ENCODE measurements at places on chromosomes 6 and 20.

GRCh38 chr6:5104667-5105066 is 19.5 kb downstream of the PPP1R3G start:
- DNase-seq: no peak

- peak; percentile 87 for DNase-seq
These were observed 13.3 kb upstream of the RBPJL start for GRCh38 chr20:45293041-45294002.

DNA sequence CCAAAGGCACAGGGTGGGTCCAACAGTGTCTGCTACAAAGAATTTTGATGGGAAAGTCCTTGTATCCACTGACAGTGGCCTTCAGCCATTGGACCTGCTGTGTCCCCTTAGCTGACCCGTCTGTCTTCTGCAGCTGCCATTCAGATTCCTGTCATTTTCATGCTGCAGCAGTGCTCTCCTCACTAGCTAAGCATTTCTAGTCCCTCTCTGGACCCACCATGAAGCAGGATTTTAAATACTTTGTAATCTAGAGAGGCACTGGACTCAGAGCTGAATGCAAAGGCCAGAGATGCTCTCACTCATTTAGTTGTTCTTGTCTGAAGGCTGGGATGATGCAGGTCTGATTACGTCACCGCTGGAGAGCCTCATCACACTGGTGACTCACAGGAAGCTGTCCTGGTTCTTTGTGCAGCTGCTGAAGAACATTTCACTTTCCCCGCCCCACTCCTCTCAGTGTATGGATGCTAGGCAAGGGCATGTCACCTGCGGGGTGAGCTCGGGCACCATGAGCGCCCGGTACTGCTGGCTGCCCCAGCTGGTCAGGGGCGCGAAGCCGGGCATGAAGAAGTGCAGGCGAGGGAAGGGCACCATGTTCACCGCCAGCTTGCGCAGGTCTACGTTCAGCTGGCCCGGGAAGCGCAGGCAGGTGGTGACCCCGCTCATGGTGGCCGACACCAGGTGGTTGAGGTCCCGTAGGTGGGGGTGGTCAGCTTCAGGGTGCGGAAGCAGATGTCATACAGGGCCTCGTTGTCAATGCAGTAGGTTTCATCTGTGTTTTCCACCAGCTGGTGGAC is 19.4 kb upstream of the TUBB2A start:
- DNase-seq: no peak

DNA sequence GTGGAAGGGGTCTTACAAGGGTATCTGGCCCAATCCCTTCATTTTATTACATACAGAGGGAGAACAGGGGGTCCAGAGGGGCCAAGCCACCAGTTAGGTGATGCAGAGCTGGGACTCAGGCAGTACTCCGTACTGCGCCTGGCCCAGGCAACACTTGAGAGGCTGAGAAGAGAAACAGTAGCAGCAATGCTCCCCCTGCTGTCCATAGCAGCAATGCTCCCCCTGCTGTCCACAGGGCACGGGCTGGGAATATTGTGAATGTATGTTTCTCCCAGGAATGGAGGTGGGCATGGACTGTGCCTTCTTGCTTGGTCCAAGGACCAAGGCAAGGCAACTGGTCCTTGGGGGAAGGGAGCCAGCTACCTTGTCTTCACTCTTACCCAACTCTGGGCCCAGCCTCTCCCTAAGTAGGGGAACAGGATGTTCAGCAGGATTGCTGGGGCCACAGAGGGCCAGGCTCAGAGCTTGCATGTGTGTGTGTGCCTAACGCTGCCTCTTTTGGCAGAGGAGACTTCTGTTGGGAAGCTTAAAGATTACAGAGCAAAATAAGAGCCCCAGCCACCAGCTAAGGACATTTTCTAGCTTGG is 14.8 kb upstream of the FAM83C start:
- DNase-seq: peak; percentile 61

DNA sequence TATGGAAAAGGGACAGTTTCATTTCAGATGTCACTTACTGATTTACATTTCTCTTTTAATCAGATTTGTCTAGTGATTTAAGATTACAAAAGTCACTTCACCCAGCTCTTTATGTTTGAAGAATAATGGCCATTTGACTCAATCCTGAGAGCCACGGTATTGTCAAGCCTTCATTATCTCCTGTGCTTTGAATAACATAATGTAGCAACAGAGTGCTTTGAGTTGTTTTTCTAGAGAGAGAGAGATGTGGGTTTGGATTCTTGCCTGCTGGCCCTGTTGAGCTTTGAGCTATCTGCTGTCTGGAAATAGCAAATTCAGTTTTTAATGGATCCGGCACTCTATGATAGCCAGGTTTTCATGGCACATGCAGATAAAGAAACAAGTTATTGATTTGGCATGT is 478.4 kb upstream of the SOX4 start:
- peak; percentile 25 for DNase-seq
